Prostate gland (tissue), 2 donors: ENCODE measurements at places on chromosomes 2 and 18.

- DNase-seq, result no peak
These were observed 323.9 kb downstream of the XIRP2 start for GRCh38 chr2:167212014-167212648.

GRCh38 chr2:46510598-46511177, 31.3 kb downstream of the TMEM247 start:
- no peak for DNase-seq

DNA sequence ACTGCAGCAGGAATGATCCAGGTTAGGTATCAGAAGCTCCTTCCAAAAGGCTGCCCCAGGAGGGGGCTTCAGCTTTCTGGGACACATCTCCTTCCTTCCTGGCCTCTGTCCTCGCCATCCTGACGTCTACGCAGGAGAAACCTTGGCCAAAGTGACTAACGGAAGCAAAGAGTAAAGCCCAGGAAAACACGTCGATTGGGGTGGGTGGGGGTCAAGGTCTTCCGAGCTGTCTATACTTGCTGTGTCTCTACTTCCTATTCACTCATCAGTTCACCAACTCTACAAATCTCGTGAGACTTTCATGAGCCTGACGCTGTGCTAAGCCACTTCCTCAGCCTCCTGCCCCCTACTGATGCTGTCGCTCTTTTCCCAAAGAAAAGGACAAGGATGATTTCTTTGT, 212.6 kb downstream of the TNS1 start:
- DNase-seq, result no peak

GRCh38 chr2:234961784-234962183, 10.0 kb downstream of the SH3BP4 start:
- no peak for DNase-seq

GRCh38 chr2:5374762-5375161, 317.4 kb upstream of the SOX11 start:
- no peak for DNase-seq

DNA sequence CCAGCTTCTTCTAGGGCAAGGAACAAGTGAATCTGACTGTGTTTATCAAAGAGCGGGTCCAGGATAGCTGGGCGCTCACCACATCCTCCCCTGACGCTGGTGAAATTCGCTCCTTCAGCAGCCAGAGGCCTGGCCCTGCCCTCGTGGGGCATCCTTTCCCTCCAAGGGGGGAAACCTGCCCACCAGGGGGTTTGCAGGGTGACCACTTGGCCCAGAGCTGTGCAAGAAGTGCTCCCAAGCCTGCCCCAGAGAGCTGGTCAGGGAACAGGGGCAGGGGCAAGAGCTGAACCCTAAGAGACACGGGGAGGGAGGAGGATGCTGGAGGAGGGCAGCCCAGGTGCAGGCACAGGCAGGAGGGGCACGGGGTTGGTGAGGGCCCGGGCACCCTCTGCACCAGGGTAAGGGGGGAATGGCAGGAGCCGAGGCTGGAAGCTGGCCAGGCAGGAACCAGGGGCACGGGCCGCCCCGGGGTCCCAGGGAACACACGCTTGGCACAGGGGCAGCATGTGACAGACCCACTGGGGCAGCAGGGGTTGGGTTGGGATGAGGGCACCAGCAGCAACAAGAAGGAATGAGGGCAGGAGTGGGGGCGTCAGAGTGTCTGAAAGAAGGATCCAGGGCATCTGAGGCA, 2.8 kb upstream of the GPR55 start:
- no peak for DNase-seq

DNA sequence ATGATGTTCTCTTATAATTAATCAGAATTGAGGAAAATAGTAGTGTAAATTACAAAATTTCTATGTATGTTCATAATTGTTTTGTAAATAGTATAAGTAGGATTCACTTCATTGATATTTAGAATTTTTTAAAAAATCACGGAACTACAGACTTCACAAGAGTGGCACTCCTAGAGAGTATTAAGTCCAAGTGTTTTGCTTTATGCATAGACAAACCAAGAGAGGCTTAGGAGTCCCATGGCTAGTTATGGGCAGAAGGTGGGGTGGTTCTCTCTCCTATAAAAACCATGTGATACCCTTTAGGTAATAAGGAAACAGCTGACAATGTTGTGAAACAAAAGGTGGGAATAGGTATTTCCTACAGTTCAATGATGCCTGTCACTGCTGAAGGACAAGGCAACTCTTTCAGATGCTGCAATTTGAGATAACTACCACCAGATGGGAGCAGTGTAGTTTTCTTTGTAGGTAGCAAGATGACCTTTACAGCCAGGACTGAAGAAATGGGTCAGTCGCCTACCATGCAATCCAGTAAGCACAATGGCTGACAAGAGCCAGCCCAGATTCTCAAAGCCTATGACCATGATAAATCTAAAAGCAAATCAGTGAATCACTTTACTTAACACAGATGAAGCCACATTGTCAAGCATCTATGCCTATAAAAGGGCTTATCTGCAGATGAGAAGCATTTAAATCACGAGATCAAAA, 83.9 kb downstream of the AAK1 start:
- no peak for DNase-seq

DNA sequence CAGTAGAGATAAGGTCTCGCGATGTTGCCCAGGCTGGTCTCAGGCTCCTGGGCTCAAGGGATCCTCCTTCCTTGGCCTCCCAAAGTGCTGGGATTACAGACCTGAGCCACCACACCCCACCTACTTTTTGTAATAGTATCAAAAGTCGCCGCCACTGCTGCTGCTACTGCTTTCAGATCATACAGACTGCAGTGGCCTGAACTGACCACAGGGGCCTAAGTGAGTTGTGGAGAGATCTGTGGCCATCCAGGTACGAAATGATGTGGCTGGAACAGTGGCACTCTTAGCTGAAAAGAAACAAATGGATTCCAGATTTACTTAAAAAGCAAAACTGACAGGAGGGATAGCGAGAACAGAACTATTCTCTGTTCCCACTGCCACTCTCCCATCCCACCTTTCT, 32.9 kb upstream of the POMC start:
- DNase-seq, result no peak

DNA sequence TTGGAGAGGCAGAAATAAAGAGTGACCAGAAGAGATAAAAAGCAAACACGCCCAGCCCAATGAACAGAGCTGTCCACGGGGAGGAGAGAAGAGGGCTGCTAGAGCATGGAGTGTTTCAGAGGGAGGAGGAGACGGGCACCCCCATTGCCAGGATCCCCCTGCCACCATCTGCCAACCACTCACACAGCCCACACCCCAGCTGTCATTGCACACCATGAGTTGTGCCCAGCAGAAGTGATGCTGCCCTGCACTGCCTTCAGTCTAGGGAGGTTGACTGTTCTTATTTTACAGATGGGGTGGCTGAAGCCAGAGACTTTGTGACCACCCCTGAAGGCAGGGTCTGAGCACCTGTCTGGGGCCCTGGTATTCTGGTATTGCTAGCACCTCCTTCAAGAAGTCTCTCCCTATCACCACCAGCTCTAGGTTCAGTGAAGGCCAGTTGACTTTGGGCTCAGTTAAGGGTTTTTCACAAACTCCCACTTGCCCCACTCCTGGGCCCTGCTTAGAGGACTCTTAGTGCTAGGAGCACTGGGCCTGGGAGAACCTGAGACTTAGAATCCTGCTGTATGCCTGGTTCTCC, 2.4 kb downstream of the FABP1 start:
- no peak for DNase-seq

GRCh38 chr2:29702276-29702675, 219.1 kb downstream of the ALK start:
- DNase-seq, result no peak

- DNase-seq, result no peak
These were observed 167.1 kb upstream of the STK17B start for GRCh38 chr2:196338440-196338839.
